ENCODE measurements at places on chromosomes 5 and 9. TPM values are rescaled to one million over a fixed set of nuclear protein-coding genes. Genes with fewer than 3 reads are reported as not detected.

Gene NSUN2
- 57.5 TPM for total RNA-seq

Gene IL17B
- total RNA-seq, result not detected

DNA sequence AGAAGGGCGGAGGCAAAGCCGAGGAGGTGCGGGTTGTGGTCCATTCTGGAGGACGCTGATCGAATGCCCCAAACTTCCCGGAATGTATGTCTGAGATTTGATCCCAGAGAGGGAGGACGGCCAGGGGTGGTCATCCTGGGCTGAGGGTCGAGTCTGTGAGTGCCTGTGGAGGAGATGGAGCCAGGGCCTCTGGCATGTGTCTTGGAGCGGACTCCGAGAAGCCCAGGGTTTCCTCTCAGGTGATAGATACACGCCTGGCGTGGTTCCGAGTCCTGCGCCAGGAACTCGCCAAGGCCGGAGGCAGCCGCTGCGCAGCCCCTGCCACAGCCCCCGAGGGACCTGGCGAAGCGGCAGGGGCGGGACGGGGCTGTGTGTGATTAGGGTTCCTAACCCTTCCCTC, 363 bp downstream of the ZNF454 start:
- no peak for DNase-seq

- no peak for DNase-seq
These were observed 25.4 kb upstream of the NKD2 start for GRCh38 chr5:983238-983524.

DNA sequence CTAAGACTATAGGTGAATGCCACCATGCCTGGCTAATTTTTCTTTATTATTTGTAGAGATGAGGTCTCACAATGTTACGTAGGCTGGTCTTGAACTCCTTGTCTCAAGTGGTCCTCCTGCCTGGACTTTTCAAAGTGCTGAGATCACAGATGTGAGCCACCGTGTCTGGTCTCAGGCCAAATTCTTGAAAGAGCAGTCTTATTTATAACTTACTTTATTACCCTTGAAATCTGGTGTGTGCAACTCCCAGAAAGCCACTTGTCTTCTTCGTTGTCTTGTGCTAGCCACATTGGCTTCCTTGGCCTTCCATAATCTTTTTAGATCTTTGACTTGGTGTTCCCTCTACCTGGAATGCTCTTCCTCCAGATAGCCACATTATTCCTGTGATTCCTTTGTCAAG, 50.1 kb downstream of the CTNNA1 start:
- no peak for DNase-seq

- DNase-seq, result no peak
These were observed 6.9 kb downstream of the MRPL22 start for GRCh38 chr5:154947778-154948177.

- DNase-seq, result no peak
These were observed 45.0 kb upstream of the VLDLR start for GRCh38 chr9:2576631-2577030.

DNA sequence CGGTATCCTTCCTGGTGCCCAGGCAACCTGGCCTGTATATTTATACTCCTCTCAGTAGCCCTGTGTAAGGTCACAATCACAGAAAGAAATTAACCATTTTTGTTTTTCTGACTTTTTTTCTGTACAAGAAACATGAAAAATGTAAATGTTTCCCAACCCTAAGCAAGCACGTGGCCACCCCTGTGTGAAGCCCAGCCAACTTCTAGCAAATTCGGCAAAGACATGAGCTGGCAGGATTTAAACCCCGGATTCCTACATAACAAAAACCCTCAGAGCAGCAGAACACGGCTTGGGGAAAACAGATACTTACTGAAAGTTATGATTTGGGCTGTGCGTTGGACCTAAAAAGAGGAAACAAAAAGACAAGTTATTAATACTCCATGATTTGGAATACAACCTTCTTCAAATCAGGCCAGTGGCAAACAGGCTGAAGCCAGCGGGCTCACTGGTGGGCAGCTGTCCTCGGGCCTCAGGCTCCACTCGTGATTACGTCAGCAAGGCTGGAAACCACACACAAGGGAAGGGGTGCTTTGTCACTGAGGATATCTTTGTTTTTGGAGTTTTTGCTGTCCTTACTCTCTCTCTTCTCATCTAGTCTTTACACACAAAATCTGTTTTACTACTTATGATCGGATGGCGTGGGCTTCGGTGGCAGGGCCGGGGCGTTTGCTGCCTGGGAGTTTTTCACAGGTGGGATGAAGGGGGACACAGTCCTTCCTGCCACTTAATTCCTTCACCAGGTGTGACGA, 194.1 kb downstream of the ROR2 start:
- no peak for DNase-seq

- DNase-seq, result no peak
These were observed 10.0 kb downstream of the CRAT start for GRCh38 chr9:129100383-129101169.

DNA sequence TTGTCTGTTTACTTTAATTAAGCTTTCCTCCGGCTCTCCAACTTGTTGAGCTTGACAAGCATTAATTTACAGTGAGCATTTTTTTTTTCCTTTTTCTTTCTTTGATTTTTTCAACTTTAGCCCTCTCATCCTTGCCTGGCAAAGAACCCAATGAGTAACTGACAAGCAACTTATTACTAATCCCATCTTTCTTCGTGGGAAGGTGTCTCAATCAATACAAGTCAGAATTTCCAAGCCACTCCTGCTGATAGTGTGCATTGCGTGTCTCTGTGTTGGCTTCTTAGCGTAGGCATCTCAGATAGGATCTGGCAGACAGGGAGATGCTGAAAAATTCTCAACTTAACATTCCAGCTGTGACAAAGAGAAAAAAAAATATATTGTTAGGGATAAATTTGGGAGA, 527.7 kb upstream of the WWC1 start:
- no peak for DNase-seq

DNA sequence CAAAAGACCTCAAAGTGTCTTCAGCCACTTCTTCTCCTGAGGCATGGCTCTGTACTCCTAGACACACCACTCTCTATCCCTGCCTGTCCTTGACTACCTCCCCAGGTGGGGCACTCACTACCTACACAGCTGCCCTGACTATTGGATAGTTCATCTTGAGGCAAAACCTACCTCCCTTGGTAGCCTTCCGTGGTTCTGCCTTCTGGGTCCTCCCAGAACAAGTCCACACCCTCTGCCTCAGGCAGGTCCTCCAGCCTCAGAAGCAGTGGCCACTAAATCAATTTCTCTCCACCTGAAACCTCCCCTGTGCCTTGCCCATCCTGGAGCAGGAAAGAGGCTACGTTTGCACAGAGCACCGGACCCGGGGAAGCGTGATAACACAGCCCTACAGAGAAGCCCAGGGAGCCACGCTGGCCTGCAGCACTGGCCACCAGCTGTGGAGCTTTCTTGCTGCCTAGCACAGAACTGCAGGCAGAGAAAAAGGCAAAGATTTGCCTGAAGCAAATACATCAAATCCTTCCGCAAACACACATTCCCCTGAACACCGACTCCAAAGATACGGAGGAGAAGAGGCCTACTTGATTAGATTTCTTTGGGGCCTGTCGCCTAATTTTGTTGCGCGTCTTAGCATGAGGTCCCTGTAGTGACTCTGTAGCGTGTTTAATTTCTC, 141.8 kb downstream of the C9orf50 start:
- no peak for DNase-seq

- no peak for DNase-seq
These were observed 30.0 kb downstream of the S1PR3 start for GRCh38 chr9:89021154-89021803.

DNA sequence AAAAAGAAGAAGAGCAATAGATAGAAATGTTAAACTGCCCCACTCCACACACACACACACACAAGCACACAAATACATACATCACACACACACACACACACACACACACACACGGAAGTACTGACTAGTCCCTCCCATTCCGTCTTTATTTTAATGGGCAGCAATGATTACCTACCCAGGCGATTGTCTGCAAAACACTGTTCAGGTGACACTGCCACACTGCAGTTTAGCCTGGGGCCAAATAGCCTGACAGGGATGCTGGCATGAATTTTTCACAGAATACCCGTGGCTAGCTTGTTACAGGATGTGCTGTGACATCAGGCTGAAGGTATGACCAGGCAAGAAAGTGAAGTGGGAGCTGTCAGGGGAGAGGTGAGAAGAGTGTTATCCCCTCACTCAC, 86.9 kb downstream of the FRMD3 start:
- no peak for DNase-seq

DNA sequence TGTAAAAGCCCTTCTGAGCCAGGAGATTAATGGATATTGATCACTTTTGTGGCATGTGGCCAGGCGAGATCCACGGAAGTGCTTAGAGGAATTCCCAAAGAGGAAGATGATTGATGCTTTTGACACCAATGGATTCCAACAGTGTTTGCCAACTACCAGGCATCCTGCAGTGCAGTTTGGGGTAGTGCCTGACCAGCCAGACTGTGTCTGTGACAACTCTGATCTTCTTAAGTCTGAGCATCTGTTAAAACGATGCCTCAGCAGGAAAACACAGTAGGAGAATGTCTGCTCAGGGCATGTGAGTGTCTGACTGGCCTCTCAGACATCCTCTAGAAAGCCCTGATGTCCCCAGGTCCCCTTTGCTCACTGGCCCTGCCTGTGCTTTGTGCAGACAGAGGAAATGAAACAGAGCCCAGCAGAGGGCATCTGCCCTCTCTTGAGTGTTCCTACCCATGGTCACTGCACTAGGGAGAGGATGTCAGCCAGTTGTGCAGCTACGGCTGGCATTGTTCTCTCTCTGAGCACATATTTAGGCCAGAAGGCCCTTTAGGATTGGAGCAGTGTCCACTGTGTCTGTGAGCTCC, 57.0 kb downstream of the TRPC7 start:
- DNase-seq, result no peak

DNA sequence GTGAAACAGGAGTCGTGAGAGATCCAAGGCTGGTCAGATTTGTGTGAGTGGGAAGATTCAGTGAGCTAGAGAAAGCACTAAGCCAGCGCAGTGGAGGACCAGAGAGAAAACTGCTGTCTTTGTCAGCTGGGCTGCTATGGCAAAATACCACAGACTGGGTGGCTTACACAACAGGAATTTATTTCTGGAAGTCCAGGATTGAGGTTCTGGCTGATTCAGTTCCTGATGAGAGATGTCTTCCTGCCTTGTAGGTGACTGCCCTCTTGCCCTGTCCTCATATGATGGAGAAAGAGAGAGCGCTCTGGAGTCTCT, 24.2 kb upstream of the ANKRD33B start:
- no peak for DNase-seq

DNA sequence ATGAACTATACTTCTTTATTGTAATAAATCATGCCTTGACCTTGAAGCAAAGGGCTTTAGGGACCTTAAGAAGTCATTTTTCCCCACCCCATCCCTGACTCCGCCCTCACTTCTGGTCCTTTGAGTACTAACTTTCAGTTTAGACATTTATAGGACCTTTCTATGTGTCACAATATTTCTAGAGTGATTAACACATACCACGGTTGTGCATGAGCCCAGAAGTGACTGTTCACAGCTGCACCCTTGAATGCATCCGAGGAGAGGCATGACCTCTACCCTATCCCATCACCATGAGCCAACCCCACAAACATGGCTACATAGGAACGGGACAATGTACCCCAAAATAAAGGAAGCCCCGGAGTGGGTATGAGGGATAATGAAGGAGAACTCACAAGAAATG, 160.3 kb downstream of the HSD17B3 start:
- no peak for DNase-seq

DNA sequence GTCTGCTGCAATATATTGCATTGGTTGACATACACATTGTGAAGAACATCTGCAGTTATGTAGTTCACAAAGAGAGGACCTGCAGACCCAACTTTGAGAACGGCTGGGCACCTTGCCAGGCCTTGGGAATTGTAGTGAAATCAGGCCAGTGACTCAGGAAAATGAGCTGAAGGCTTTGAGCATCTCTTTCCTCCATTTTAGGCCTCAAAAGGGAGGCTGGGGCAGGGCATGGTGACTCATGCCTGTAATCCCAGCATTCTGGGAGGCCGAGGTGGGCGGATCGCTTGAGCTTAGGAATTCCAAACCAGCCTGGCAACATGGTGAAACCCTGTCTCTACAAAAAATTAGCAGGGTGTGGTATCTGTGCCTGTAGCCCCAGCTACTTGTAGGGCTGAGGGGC, 1.4 kb upstream of the IPPK start:
- peak; percentile 73 for DNase-seq

All from glomerular endothelial cell (primary cell).